Melanocyte of skin (primary cell): ENCODE measurements at places on chromosomes 6 and 20. TPM values are rescaled to one million over a fixed set of nuclear protein-coding genes. Genes with fewer than 3 reads are reported as not detected.

Gene SLC22A16
- 0.15 and 0.33 TPM in 2 replicates for total RNA-seq

Gene BPI
- total RNA-seq = not detected in 2 replicates

Gene SLC17A1
- not detected in 2 replicates for total RNA-seq

Gene DYNLT1
- 35.4 and 74.1 TPM in 2 replicates for total RNA-seq

Gene FYN
- total RNA-seq = 69.9 and 114 TPM in 2 replicates

Gene NT5E
- 68.0 and 83.9 TPM in 2 replicates for total RNA-seq

Gene PLAGL1
- 0.69 and 1.8 TPM in 2 replicates for total RNA-seq

Gene LY6G6F
- not detected in 2 replicates for total RNA-seq

Gene IPCEF1
- total RNA-seq = under 0.01 and 0.36 TPM in 2 replicates

Gene SLC13A3
- total RNA-seq = 2.0 and 3.4 TPM in 2 replicates

Gene GDAP1L1
- total RNA-seq = not detected in 2 replicates
